ENCODE measurements at places on chromosomes 11 and 22.
A peak's percentile ranks its signal among the peaks of the same experiment; 100 is the strongest.

GRCh38 chr11:21511835-21512440, 680.9 kb upstream of the ANO5 start:
- DNase-seq, result peak; percentile 89

- no peak for DNase-seq
Observed at GRCh38 chr22:35477911-35478582, 62.6 kb upstream of the RASD2 start.

DNA sequence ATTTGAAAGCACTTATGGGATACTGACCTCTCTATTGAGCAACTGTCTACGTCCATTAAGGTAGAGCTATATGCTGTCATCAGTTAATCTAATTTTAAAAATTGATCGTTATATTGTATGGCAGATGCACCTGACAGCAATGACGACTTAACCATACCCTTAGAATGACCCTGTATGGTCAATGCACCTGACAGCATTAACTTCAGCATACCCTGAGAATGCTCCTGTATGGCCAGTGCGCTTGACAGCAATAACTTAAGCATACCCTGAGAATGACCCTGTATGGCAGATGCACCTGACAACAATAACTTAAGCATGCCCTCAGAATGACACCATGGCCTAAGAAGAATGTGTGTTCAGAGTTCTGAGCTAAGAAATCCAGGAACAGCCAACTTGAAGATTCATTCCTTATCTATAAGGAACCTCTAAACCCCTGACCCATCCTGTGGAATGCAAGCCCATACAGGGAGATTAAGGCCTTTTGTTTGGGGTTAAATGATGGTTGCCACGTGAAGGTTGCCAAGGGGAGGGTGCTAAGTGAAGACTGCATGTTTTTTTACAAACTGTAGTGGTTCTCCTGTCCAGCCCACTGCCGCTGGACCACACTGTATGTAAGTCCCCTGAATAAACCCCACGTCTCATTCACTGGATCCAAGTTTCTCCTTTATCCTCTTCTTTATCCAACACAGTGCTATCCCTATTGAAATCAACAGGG, 138.3 kb downstream of the GUCY1A2 start:
- no peak for DNase-seq

- peak; percentile 44 for DNase-seq
Observed at GRCh38 chr11:74570266-74571061, 21.9 kb upstream of the POLD3 start.

DNA sequence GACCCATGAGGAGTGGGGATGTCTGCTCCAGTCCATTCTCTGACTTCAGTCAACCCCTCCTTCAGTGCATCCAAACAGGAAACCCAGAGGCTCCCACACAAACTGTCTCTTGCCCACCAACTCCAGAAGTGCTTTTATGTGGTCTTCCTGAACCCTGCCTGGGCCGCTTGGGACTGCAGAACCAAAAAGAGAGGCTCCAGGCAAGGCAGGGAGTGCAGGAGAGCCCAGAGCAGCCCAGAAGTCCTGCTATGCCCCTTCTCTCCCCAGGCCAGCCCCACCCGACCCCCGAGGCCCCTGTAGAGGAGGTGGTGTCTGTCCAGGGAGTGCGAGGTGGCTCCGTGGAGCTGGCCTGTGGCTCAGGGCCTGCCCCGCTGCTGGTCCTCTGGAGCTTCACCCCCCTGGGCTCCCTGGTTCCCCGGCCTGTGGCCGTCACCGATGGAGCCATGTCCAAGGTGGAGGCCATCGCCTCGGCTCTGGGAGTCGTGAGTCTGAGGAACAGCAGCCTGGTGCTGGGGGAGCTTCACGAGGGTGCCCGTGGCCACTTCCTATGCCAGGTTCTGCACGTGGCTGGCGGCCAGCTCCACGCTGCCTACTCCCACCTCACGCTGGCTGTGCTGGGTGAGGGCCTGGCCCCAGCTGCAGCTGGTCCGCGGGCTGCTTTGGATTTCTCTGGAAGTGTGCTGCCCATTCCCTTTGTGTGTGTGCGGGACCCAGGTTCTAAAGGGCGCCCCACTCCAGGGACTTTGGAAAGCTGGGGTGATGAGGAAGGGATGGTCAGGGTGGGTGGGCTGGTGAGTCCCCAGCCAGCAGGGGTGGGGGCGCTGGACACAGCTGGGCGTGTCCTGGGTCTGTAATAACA, 1.8 kb downstream of the VSIG10L2 start:
- DNase-seq, result no peak

GRCh38 chr11:73916435-73916834, 34.4 kb upstream of the DNAJB13 start:
- DNase-seq, result no peak

DNA sequence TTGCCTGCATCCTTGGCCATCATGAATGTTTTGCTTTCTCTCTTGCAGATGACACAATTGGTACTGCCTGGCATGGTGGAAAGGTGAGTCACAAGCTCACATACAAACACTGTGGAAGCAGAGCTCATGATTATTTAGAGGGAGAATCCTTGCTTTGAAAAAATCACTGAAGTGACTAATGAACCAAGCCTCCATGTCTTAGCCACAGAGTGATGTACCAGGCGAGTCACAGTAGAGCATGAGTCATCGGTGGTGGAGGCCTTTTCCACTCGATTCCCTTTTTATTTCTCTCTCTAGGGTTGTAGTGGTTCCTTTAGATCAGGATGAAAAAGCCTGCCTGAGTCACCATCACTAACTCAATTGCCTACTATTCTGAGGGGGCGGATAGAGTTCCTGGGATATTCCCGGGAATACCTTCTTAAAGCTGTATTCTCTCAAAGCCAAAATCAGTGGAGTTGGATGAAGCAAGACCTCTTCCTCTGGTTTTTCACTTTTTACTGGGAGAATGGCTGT, 49.6 kb upstream of the ALKBH3 start:
- DNase-seq, result no peak

DNA sequence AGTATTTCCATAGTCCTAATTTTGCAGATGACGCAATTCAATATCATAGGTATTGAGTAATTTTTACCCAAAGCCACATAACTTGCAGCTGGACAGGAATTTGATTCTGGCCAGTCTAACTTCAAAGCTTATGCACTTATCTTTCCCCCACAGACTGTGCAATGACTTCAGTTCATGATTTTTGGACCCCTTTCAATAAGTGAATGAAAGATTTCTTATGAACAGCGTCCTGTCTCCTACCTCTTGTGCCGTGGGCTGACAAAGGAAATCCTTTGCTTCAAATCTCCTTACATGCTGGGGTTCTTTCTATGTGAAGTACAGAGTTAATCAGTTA, 217.7 kb upstream of the KIRREL3 start:
- no peak for DNase-seq

- DNase-seq, result no peak
Observed at GRCh38 chr11:113329725-113330124, 15.3 kb downstream of the TTC12 start.

- no peak for DNase-seq
Observed at GRCh38 chr22:23007823-23008222, 62.5 kb upstream of the GNAZ start.

GRCh38 chr11:92340839-92341238, 116.2 kb downstream of the FAT3 start:
- DNase-seq, result peak; percentile 56

GRCh38 chr11:124219126-124219525, 21.8 kb upstream of the OR8G1 start:
- DNase-seq, result no peak

- no peak for DNase-seq
Observed at GRCh38 chr11:49302360-49302759, 94.0 kb upstream of the FOLH1 start.

DNA sequence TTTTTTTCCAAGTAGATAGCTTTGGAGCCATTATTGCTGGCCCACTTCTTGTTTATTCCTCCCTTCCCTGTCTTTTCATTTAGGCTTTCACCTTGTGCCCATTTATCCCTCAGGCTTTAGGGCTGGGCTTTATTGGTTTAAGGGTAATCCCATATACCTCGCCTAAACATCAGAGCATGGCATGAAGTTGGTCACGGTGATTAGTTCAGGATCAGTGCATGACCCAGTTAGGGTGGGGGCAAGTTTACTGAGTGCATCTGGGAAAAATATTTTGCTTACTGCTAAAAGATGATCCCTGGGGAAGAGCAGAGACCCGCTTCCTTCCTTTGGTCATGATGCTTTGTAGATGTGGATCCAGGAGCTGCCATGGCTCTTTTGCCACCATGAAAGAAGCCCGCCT, 153.3 kb upstream of the NECTIN1 start:
- no peak for DNase-seq

DNA sequence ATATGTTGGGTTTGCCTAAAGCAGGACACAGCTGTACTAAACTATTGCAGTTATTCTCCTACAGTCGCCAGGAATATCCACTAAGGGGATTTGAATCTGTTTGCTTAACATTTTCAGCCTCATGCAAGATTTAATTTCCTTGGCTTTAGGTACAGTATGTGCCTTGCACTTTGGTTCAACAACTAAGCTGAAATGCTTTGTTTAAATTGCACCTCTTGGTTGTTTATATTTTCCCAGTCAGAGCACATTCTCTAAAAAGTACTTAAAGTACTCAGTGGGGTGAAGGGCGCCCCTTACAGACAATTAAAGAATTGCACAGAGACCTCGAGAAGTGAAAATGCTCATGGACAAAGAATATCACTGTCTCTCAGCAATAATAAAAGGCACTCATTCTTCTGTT, 107.8 kb upstream of the MTNR1B start:
- no peak for DNase-seq

DNA sequence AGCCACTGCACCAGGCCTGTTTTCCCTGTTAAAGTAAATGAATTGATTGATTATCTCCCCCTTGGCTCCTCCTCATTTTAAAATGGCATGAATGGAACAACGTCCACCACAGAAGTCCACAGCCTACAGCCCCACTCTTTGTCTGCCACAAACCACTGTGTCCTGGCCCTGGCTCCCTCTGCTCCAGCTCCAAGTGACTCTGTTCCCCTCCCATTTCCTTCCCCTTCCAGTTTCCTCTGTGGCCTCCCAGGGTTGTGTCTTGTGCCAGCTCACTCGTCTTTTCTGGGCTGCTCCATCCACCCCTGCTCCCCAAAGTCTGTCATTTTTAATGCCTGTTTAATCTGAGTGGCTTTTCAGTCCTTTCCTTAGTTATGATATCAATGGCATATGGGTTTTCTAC, 52.4 kb upstream of the CD5 start:
- no peak for DNase-seq

- peak; percentile 85 for DNase-seq
Observed at GRCh38 chr11:123628936-123629683, 25.3 kb downstream of the SCN3B start.

DNA sequence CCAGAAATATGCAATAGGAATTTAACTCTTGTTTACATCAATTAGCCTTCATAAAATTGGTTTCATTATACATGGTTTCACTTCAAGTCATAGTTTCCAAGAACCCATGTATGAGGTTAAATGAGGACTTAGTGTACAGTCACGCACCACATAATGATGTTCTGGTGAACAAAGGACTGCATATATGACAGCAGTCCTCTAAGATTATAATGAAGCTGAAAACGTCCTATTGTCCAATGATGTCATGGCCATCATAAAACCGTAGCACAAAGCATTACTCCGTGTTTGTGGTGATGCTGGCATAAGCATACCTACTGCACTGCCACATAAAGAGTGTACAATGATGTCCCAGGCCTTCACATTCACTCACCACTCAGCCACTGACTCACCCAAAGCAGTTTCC, 31.1 kb downstream of the SMCO4 start:
- DNase-seq, result no peak

- no peak for DNase-seq
Observed at GRCh38 chr11:78547931-78548705, 26.5 kb downstream of the NARS2 start.

- DNase-seq, result no peak
Observed at GRCh38 chr11:123219066-123219690, 24.1 kb upstream of the CLMP start.

DNA sequence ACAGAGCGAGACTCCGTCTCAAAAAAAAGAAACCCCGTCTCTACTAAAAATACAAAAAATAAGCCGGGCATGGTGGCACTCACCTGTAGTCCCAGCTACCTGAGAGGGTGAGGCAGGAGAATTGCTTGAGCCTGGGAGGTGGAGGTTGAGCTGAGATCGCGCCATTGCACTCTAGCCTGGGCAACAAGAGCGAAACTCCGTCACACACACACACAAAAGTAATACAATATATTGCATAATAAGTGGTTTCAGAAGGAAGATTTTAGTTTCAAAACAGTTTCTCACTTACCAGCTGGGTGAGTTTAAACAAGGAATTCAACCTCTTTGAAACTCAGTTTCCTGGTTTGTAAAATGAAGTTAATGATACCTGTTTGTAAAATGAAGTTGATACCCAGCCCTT, 32.7 kb upstream of the HTR3A start:
- no peak for DNase-seq

GRCh38 chr11:11213117-11213516, 139.9 kb downstream of the CSNK2A3 start:
- no peak for DNase-seq

GRCh38 chr22:43346521-43346929, 3.4 kb upstream of the SCUBE1 start:
- peak; percentile 80 for DNase-seq

- DNase-seq, result no peak
Observed at GRCh38 chr22:42272431-42272999, 2.1 kb upstream of the TCF20 start.

DNA sequence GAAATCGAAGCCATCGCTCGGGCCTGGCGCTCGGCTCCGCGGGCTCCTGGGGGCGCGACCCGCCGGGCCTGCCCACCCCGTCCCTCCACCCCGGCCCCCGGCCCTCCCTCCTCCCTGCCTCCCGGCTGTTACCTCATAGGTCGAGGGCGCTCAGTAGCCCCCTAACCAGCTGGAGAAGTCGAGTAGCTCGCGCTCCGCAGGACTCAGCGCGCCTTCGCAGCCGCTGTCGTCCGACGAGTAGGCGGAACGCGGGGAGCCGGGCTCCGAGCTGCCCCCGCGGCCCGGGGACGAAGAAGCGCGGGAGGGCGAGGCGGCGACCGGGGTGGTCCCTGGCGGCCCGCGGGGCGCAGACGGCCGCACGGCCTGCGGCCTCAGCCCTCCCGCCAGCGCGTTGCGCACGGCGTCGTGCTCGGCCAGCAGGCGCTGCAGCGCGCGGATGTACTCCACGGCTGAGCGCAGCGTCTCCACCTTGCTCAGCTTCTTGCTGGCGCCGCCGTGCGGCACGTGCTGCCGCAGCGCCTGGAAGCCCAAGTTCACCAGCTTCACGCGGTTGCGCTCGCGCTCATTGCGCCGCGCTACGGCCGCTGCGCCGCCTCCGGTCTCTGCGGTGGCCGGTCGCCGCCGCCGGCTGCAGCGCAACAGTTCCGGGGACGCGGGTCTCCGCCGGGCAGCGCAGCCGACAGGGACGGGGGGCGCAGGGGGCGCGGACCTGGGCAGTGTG, 627 bp downstream of the ASCL2 start:
- DNase-seq, result peak; percentile 54

- no peak for DNase-seq
Observed at GRCh38 chr11:88629496-88629895, 292.0 kb upstream of the CTSC start.

- no peak for DNase-seq
Observed at GRCh38 chr11:281486-282161, 3.4 kb downstream of the NLRP6 start.

GRCh38 chr22:29268511-29269229, 602 bp downstream of the EWSR1 start:
- DNase-seq, result peak; percentile 57

GRCh38 chr11:119993722-119994121, 144.2 kb downstream of the TRIM29 start:
- DNase-seq, result peak; percentile 77

Measured in WERI-Rb-1 (cell line).